Esophagus (tissue), 2 donors: ENCODE measurements at places on chromosomes 1 and 21. TPM values are rescaled to one million over a fixed set of nuclear protein-coding genes. Genes with fewer than 3 reads are reported as not detected.

Gene LHX8
- polyA plus RNA-seq, result 0.08 TPM

Gene KIF2C
- 4.5 TPM for polyA plus RNA-seq

Gene CELA3A
- polyA plus RNA-seq, result 0.47 TPM

Gene C1QB
- 29.1 TPM for polyA plus RNA-seq

Gene PRAMEF33
- polyA plus RNA-seq, result not detected

Gene OR14K1
- polyA plus RNA-seq, result not detected

Gene PUM1
- 16.4 TPM for polyA plus RNA-seq

Gene SPRR3
- polyA plus RNA-seq, result 18,496 TPM
